ENCODE measurements at places on chromosomes 6 and 20. TPM values are rescaled to one million over a fixed set of nuclear protein-coding genes. Genes with fewer than 3 reads are reported as not detected.
A peak's percentile ranks its signal among the peaks of the same experiment; 100 is the strongest.

DNA sequence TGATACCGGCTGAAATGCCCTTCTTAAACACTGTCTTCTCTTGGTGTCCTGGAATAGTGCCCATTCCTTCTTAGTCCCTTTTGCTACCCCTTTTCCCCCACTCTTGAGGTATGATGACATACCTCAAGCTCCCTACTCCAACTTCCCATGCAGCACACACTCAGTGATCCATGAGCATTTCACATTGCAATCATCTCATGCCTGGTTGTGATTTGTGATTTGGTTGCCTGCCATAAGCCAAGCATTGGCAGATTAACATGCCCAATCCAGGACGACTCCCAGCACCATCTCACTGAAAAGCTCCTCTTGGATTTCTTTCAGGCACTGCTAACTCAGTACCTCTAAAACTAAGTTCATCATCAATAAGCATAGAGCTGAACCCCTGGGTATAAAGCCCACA lies 14.7 kb upstream of the PTPRA start:
- H3K27me3 ChIP-seq: no peaks in the 10 kb centered on the region
- H3K27ac ChIP-seq: no peak overlapping the region
- no peaks in the 10 kb centered on the region for H3K36me3 ChIP-seq
- no peaks in the 10 kb centered on the region for H3K4me1 ChIP-seq
- no peak overlapping the region for H3K4me3 ChIP-seq
- DNase-seq: no peak

DNA sequence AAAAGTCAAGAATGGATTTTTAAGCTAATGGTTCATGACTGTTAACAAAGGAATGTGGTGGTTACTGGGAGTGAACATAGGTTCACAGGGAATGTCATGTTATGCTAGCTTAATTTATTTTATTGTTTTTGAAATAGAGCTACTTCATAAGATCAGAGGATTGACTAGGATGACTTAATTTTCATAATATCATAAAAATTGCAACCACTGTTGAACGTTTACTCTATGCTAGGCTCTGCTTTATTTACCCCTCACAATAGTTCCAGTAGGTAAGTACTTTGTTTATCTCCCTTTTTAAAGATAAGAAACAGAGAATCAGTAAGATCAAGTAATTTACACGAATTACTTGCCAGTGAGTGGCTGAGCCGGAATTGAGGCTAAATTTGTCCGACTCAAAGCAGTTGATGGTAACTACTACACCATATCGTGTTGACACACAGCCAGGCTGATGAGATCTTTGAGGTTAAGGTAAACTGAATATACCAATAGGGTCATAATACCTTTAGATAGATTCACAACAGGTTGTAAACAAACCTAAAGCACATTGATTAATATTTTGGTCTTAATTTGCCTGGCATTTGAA lies 194.6 kb upstream of the CITED2 start:
- H3K36me3 ChIP-seq: no peaks in the 10 kb centered on the region
- H3K27me3 ChIP-seq: no peaks in the 10 kb centered on the region
- H3K4me1 ChIP-seq: peaks cover 5% of the 10 kb centered on the region
- no peak overlapping the region for H3K4me3 ChIP-seq
- no peak for DNase-seq

GRCh38 chr6:170243791-170244291 lies 47.0 kb downstream of the DLL1 start:
- no peak overlapping the region for H3K27ac ChIP-seq
- H3K27me3 ChIP-seq: peaks cover 4% of the 10 kb centered on the region
- H3K4me1 ChIP-seq: no peaks in the 10 kb centered on the region
- peak; percentile 8 for DNase-seq

DNA sequence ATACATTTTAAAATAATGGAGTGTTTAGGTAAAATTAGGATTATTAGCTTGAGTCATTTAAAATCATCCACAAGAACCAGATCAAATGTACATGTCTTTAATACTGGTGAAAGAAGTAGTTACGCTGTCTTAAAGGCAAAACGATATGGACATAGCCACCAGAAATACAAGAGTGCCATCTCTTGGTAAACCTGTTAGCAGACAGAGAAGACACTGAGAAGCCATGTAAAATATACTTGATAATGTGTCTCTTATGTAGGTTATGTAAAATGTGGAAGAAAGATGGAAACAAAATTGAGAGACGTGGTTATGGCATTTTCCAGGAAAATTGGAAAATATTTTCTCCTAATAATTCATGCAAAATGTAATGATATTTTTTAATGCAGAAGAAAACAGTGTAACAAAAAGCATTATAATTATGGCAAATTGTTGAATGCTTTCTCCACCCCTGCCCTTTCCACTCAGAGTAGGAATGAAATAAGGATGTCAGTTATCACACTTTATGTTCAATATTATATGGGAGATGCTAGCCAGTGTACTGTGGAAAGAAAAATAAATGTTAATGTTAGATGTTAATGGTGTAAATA lies 12.2 kb upstream of the SLC17A2 start:
- H3K36me3 ChIP-seq: no peaks in the 10 kb centered on the region
- H3K4me3 ChIP-seq: no peak overlapping the region
- no peak for DNase-seq
- no peaks in the 10 kb centered on the region for H3K27me3 ChIP-seq
- H3K27ac ChIP-seq: no peak overlapping the region

DNA sequence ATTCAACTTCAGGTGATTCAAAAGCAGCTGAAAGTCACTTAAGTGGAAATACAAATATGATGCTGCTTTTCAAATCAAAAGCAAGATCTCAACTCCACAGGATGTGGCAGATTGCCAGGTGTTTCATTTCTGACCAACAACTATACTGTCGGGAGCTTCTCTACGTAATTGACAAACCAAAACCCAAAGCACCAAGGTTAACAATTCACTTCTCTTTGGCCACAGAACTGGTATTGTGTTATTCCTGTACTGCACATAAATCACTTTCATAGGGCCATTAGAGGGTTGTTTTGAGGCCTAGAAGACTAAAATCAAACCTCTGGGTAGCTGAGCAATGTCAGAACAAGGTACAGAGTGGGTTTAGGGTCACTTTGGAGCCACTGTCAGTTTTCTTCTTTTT lies 169.7 kb downstream of the HAO1 start:
- no peaks in the 10 kb centered on the region for H3K27me3 ChIP-seq
- no peak overlapping the region for H3K27ac ChIP-seq
- no peaks in the 10 kb centered on the region for H3K36me3 ChIP-seq
- no peak for DNase-seq
- H3K4me3 ChIP-seq: no peak overlapping the region

GRCh38 chr6:84772428-84773132 lies 8.2 kb upstream of the TBX18 start:
- H3K4me3 ChIP-seq: no peak overlapping the region
- H3K27ac ChIP-seq: no peak overlapping the region
- no peaks in the 10 kb centered on the region for H3K36me3 ChIP-seq
- no peak for DNase-seq
- H3K4me1 ChIP-seq: peaks cover 16% of the 10 kb centered on the region

DNA sequence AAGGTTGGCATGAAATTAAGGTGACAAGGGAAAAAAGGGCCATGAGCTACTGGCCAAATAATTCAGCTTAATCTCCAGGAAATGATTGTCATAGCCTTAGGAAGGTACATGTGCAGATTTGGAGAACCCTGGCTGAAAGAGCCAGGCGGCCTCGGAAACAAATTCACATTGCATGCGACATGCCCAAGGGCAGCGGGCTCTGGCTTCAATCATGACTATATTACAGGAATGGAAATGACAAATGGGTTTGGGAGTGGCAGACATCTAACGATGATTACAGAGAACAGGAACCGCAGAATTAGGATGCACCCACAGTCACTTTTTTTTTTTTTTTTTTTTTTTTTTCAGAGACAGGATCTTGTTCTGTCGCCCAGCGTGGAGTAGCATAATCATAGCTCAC lies 112.4 kb upstream of the SALL4 start:
- no peak overlapping the region for H3K27ac ChIP-seq
- no peak overlapping the region for H3K4me3 ChIP-seq
- no peaks in the 10 kb centered on the region for H3K36me3 ChIP-seq
- H3K27me3 ChIP-seq: no peaks in the 10 kb centered on the region

Gene FHL5
- polyA plus RNA-seq: 7.1 TPM

GRCh38 chr6:125812394-125813292 lies 21.9 kb downstream of the NCOA7 start:
- H3K36me3 ChIP-seq: no peaks in the 10 kb centered on the region
- no peak overlapping the region for H3K4me3 ChIP-seq
- DNase-seq: no peak

Gene VSTM2L
- polyA plus RNA-seq: 21.8 TPM

Gene DEF6
- polyA plus RNA-seq: 1.6 TPM

GRCh38 chr6:122663981-122664380 lies 53.8 kb downstream of the PKIB start:
- no peak overlapping the region for H3K27ac ChIP-seq
- no peak for DNase-seq
- no peaks in the 10 kb centered on the region for H3K36me3 ChIP-seq
- no peak overlapping the region for H3K4me3 ChIP-seq

DNA sequence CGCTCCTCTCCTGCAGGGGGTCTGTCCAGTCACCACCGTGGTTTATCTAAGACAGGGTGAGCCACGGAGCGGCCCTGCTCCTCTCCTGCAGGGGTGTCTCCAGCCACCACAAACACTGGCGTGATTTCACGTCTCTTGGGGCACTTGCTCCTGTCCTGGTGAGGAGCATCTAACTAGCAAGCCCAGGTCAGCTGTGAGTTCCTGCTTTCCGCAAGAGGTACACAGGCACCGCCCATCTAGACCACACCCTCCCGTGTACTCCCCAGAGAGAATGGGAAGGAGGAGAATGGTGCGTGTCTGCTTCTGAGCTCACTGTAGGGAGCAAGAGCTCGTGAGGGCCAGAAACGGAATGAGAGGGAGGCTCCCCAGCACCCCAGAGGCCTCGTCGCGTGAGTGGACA lies 40.7 kb downstream of the DACT2 start:
- H3K36me3 ChIP-seq: no peaks in the 10 kb centered on the region
- no peak overlapping the region for H3K4me3 ChIP-seq
- H3K4me1 ChIP-seq: no peaks in the 10 kb centered on the region
- H3K27me3 ChIP-seq: no peaks in the 10 kb centered on the region

Gene PLN
- 4.7 TPM for polyA plus RNA-seq

GRCh38 chr20:2972126-2972525 lies 71.3 kb upstream of the GNRH2 start:
- peaks cover 14% of the 10 kb centered on the region for H3K4me1 ChIP-seq
- no peak overlapping the region for H3K4me3 ChIP-seq
- DNase-seq: peak; percentile 20

GRCh38 chr6:151784441-151785214 lies 22.9 kb upstream of the ESR1 start:
- no peak overlapping the region for H3K4me3 ChIP-seq
- no peak overlapping the region for H3K27ac ChIP-seq
- DNase-seq: no peak
- no peaks in the 10 kb centered on the region for H3K36me3 ChIP-seq

- H3K27ac ChIP-seq: no peak overlapping the region
- H3K4me3 ChIP-seq: no peak overlapping the region
- no peak for DNase-seq
- H3K36me3 ChIP-seq: no peaks in the 10 kb centered on the region
- H3K27me3 ChIP-seq: no peaks in the 10 kb centered on the region
- H3K4me1 ChIP-seq: no peaks in the 10 kb centered on the region
Observed at GRCh38 chr6:52610011-52610410, 33.2 kb upstream of the TRAM2 start.

- H3K27ac ChIP-seq: no peak overlapping the region
- no peak for DNase-seq
- H3K4me1 ChIP-seq: no peaks in the 10 kb centered on the region
- no peaks in the 10 kb centered on the region for H3K36me3 ChIP-seq
- H3K27me3 ChIP-seq: peaks cover 8% of the 10 kb centered on the region
Observed at GRCh38 chr20:4299773-4300172, 284.4 kb upstream of the RNF24 start.

- DNase-seq: no peak
- H3K27ac ChIP-seq: no peak overlapping the region
- H3K4me3 ChIP-seq: no peak overlapping the region
- H3K27me3 ChIP-seq: no peaks in the 10 kb centered on the region
- H3K4me1 ChIP-seq: no peaks in the 10 kb centered on the region
- H3K36me3 ChIP-seq: no peaks in the 10 kb centered on the region
Observed at GRCh38 chr6:100664274-100665040, 199.7 kb upstream of the SIM1 start.

- H3K4me3 ChIP-seq: no peak overlapping the region
- peaks cover 10% of the 10 kb centered on the region for H3K27me3 ChIP-seq
- no peak for DNase-seq
- H3K36me3 ChIP-seq: no peaks in the 10 kb centered on the region
Observed at GRCh38 chr6:168949981-168950857, 303.4 kb downstream of the THBS2 start.

- no peaks in the 10 kb centered on the region for H3K27me3 ChIP-seq
- no peaks in the 10 kb centered on the region for H3K36me3 ChIP-seq
- H3K4me3 ChIP-seq: no peak overlapping the region
Observed at GRCh38 chr20:19423097-19423899, 210.9 kb downstream of the SLC24A3 start.

Gene TRIM38
- 5.7 TPM for polyA plus RNA-seq

Gene TPBG
- polyA plus RNA-seq: 5.2 TPM

Gene PCMT1
- polyA plus RNA-seq: 18.3 TPM

Measured in adrenal gland (tissue), 19 donors.